Naive thymus-derived CD8-positive, alpha-beta T cell (primary cell): ENCODE measurements at places on chromosomes 12 and 14.

DNA sequence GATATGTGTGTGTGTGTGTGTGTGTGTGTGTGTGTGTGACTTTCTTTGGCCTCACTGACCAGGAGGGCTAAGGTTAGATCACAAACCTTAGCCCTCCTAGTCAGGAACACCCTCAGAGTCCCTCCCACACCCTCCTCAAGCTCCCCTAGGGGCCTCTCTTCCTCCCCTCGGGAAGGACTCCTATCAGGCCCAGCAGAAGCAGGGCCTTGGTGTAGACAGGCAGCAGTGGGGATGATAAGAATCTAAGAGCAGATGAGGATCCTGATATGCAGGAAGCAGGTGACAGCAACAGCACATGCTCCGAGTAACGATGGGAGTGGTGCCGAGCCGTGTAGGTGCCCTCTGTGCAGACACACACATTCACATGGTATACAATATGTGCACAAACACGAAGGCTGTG is 20.7 kb downstream of the PLEK2 start:
- no peak for DNase-seq

DNA sequence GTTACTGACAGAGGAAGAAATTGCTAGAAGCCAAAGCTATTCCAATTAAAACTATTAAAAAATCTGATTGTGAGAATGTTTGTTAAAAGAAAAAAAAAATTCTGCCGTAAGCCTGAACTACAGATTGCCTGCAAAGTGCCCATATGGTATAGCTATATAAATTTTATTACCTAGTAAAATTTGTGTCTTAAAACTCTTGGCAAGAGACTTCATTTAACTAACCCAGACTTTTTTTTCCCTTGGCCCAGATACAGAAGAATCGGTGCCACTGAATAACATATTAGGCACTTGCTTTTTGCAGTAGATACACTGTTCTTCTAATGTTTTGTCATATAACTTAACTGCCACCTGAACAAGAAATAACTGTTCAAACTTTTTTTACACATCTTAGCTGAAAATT is 125.5 kb downstream of the RPS29 start:
- DNase-seq: no peak

DNA sequence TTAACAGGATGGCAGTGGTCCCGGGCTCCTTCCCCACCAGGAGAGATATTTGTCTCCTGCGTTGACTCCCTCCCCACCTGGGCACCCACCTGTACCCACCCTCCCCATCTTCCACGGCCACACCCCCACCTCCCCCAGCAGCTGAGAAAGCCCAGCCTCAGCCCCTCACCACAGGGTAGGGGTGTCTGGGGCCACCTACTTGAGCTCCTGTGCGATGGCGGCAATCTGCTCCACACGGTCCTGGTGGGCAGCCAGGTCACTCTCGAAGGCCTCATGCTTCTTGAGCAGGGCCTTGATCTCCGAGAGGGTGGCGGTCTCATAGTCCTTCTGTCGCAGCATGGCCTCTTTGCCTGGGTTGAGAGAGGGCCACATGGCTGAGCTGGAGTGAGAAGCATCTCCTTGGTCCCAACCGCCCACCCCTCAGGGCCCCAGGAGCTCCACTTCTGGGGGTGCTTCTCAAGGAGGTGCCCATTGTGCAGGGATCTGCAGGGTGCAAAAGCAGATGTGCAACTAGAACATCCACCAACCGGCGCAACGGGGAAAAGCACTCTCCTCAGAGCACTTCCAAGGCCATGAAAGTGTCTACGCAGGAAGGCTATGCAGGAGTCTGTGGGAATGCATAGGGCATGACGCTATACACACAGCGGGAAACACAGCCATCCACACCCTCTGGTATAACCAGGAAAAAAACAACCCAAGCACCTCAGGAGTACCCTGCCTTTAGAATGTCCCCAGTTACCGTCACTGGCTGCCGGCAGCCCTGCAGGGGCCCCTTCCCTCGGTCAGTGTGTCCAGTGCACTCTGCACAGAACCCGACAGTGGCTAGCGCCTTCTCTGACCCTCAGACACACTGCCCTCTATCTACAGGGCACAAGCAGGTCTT is 92.6 kb upstream of the ZFP36L1 start:
- no peak for DNase-seq

DNA sequence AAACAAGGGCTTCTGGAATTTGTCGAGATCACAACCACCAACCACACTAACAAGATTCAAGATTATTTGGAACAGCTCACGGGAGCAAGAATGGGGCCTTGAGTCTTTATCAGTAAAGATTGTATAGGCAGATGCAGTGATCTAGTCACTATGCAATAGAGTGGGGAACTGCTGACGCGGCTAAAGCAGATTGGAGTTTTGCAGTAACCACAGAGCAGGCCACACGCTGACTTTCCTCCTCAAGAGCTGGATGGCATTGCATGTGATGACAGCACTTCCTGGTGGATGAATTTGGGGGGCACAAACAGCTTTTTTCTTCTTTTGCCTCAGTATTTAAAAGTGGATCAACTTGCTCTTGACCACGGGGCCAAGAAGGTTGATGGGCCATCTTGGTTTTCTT is 46.0 kb downstream of the KCNK13 start:
- DNase-seq: no peak

DNA sequence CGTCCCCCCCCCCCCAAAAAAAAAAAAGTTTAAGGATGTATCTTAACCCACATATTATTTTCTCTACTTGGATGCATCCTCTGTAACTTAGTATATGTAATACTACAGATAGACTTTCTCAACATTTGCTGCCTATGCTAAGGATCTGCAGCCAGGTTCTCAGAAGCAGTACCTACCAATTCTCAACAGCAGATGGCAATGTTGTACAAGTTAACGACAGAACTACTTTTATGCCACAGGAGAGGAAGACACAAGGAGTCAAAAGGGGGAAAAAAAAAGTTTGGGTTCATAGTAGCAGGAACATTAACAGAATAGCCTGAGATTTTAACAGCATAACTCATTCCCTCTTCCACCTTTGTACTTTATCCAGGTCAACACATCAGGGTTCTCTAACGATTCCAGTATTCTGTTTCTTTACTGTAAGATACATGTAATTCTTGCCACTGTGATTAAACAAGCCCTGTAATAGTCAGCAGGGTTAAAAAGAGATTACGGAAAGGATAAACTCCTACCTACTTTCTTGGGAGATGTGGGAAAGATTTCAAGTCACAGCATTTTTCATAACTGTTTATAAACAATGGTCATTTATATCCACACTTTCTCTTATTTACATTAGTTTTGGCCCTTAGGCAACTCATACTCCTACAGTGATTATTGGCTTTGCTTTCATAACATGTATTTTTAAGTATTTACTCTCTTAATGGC is 5.7 kb upstream of the NEK9 start:
- peak; percentile 55 for DNase-seq

GRCh38 chr14:77271113-77271710 is at the start of gene NGB:
Gene NGB, minus strand, starts transcription at chr14:77271206. Its CDS starts 269 bp downstream, at chr14:77270937.
- no peak for DNase-seq

DNA sequence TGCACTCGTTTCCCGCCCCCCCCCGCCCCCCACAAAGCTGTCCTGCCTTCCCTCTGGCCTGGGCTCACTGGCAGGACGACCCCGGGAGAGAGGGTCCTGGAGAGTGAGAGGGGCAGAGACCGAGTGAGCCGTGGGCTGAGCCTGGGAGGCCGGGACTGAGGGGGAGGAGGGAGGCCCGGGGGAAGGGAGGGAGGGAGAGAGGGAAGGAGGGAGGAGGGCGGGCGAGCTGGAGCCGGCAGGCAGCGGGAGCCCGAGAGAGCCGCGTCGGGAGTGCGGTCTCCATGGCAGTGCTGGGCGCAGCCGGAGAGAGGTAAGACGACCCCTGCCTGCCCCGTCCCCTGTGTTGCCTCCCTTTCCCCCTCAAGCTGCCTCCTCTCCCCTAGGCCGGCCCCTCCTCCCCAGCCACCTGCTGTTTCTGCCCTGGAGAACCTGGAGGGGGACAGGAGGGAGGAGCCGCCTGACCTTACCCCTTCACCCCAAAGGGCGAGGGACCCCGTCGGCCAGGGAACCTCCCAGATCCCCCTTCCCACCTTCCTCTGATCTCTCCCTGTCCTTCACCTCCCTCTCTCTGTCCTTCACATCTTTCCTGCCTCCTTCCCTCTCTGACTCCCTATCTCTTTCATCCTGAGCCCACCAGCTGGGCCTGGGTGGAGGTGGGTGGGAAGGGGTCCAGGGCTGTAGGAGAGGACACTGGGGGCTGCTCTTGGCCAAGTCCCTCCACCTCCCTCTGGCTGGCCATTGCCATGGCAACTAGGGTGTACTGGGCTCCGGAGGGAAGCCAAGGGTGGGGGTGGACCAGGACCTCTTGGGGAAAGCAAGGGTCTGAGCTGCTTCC is at the start of gene GPR162:
TSS of gene GPR162 (plus strand) at position 231 of the 835 bp plus-strand sequence. CDS start 2,078 bp downstream, outside the sequence.
- DNase-seq: no peak
